ENCODE measurements at places on chromosomes 12 and 14.

DNA sequence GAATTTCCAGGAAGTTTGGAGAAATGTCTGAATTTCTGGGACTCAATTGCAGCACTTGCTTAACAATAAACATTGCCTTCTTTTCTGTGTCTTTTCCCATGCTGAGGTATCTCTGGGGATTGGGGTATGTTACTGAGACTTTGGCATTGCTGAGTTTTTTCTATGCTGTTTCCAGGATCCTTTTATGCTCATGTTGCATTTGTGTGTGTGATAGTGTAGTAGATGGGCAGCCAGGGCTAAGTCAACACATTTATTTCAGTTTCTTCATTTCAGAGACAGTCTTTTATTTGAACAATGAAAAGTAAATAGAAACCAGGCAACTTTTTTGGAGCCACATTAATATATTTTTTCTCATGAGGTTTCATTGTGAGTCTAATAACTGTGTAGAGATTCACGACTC lies 1160.3 kb upstream of the TMEM132C start:
- no peak for DNase-seq

DNA sequence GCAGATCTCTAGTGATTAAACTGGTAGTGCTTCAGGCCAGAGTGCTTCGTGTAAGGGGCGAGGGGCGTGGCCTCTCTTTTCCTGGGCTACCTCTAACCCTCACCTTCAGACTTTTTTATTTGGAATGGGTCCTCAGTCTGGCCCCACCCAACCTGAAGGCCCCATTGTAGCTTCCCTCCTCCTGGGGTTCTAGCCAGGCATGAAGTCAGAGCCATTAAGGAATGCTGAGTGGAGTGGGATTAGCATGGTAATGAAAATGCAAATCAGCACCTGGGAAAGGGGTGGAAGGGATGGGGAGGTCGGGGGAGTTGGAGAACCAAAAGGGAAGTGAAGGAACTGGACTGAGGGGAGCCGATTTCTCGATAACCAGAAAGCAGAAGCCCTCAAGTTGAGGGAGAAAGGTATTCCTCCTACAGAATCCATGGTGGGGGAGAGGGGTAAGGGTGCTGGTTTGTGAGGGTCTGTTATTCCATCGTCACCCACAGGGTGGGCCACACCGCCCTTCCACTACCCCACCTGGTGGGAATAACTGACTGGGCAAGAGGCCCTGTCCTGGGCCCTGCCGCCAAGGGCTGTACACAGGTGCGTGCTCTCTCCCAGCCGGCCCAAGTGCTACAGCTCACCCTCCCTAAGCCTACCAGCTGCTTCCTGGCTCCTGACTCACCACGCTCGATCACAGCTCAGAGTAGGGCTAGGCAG lies 14.1 kb downstream of the ZFHX2 start:
- DNase-seq = no peak

DNA sequence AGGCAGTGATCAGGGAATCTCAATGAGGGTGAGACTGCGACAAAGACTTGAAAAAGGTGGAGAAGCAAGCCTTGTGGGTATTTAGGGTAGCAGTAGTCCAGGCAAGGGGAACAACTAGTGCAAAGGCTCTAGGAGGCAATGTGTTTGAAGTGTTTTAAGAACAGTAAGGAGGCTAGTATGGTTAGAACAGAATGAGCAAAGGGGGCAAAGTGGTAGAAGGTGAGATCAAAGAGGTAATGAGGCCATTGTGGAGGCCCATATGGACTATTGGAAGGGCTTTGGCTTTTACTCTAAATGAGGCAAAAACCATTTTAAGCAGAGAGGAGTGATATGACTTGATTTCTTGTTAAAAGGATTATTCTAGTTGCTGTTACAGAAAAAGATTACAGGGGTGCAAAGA lies 16.8 kb downstream of the HIF1A start:
- no peak for DNase-seq

DNA sequence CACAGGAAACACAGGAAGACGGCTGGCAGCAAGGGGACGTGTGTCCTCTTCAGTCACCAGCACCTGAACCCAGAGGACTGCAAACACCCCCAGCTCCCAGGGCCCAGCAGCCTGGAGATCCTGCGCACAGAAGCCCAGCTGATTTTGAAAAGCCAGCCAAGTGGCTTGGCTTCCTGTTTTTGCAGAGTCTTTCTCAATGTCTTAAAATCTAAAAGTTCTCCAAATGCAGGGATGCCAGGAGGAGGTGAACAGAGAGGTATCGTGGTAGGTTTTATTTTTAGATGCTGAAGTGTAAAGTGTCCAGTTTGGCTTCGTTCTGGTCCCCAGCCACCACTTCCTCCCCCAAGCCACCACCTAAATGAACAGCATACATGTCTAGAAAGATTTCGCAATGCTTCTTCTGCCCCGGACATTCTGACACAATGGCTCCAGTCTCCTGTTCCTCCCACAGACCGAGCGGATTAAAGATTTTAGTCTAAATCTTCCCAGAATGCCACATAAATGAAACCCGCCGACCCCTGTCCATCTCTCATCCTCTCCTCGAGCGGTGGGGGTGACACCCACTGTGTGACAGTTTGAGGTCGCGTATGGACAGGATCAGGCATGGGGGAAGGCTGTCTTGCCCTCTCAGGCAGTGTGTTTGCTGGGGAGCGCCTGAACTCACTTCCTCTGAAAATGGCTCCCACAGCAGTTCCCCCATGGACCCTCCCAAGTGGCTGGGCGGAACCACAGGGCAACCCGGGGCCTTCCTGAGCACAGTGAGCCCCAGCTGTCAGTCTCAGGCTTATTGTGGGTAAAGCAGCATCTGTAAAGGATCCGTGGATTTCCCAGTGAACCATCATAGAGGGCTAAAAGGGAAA lies 41.6 kb downstream of the ITPK1 start:
- DNase-seq = no peak

- no peak for DNase-seq
Observed at GRCh38 chr14:91714805-91715204, 17.1 kb downstream of the CATSPERB start.

DNA sequence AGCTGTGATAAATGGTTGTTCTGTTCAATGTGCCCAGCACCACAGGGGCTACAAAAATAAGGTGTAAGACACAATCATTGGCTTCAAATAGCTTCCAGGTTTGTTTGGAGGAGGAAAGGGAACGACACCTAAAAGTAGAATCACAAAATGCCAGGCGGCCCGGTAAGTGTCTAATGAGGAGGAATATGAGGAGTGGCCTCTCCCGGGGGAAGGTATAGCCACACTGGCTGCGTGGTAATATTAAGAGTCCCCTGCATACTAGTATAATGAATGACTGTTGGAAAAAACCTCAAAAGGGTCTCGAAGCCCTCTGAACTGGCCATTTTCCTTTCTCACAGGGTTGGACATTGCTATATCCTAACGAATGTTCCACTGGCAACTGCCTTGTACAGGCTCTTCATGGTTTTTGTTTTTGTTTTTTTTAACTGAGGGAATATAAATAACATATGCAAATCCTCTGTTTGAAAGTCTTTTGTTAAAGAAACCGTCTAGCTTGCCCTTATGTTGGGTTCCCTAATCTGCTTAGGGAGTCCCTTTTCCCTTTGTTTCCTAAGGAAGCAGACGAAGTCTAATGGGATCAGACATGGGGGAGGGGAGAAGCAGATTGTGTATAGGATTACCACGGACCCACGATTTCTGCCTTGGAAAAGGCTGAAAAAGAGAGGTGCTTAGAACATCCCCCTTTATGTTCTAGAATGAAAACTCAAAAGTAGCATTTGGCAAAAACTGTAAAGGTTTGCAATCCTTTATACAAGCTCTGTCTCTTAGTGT lies 4.2 kb downstream of the CCDC60 start:
- no peak for DNase-seq

DNA sequence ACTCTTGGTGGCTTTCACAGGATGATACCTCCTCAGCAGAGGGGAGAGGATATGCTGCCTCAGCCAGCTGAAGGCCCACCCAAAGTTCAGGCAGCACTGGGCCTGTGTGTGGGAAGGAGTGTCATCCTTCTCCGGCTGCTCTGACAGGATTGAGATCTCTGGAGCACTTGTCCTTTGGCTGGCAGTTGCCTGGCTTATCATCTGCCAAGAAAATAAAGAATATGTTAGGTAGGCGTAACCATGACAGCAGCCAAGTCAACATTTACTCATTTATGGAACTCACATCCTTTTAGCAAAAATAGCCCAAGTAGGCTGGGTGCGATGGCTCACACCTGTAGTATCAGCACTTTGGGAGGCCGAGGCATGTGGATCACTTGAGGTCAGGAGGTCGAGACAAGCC lies 68.5 kb downstream of the PPFIBP1 start:
- no peak for DNase-seq

GRCh38 chr14:101175731-101176534 lies 272.4 kb upstream of the RTL1 start:
- DNase-seq = no peak

- no peak for DNase-seq
Observed at GRCh38 chr12:125882141-125882540, 816.9 kb downstream of the AACS start.

DNA sequence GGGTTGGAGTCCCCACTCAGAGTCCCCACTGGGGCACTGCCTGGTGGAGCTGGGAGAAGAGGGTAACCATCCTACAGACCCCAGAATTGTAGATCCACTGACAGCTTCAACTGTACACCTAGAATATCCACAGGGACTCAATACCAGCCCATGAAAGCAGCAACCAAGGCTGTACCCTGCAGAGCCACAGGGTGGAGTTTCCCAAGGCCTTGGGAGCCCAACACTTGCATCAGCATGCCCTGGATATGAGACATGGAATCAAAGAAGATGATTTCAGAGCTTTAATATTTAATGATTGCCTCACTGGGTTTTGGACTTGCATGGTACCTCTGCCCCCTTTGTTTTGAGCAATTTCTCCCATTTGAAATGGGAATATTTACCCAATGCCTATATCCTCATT lies 80.4 kb downstream of the RASSF9 start:
- no peak for DNase-seq

GRCh38 chr12:9732921-9733461 lies at the start of gene CLECL1:
Gene CLECL1 (minus strand): TSS chr12:9733097.
- no peak for DNase-seq

GRCh38 chr14:104778694-104779331 lies 16.7 kb downstream of the AKT1 start:
- no peak for DNase-seq

- no peak for DNase-seq
Observed at GRCh38 chr14:77155083-77155482, 13.5 kb upstream of the ZDHHC22 start.

- DNase-seq = no peak
Observed at GRCh38 chr14:59482541-59483331, 1.5 kb downstream of the L3HYPDH start.

DNA sequence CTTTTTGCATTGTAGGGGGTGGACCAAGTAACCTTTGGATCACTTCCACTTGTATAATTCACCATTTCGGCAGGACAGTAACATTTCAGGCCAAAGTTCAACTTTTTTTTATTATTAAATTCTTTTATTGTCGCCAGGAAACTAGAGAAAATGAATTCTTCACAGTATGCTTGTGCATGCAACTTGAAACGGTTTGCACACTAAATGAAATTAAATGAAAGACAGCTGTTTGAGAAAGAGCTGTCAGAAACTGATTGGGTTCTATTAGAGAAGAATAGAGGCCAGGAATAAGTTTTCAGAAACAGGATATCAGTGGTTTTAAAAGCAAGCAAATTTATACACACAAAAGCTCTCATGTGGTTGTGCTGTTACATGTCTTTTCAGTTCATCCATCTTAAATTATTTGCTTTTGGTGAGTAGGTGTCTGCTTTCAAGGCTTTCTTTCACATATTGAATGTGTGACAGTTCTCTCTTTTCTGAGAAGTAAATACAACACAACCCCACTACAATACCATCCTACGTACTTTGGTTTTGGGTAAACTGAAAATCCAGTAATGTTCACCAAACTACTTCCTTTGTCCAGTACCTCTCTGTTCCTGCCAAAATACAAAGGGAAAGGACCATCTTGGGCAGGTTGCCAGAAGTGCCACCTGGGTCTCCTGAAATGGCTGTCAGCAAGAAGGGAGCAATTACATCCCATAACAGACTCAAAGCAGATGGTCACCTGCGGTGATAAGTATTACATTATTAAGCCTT lies 291.7 kb downstream of the RAD51B start:
- DNase-seq = no peak

DNA sequence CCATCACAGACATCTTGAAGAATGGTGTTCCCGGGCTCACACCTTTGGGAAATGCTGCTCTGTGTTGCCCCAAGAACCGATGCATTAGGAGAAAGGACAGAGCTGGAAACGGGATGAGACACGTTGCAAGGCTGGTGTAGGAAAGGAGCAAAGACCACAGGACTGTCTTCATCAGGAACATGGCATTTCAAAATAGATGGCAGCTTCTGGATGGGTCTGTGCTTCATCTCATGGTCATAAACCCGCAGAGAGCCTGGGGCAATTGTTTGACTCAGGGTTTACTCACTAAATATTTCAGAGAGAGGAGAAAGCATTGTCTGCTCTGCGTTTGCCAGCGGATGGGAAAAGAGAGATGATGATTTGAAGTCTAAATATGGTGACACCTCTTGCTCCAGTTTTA lies 76.3 kb downstream of the CACNA1C start:
- no peak for DNase-seq

- no peak for DNase-seq
Observed at GRCh38 chr14:25788252-25788651, 738.3 kb upstream of the STXBP6 start.

GRCh38 chr14:56124327-56124726 lies 6.1 kb downstream of the PELI2 start:
- DNase-seq = no peak

- peak; percentile 80 for DNase-seq
Observed at GRCh38 chr12:47753021-47754001, 5.4 kb downstream of the RAPGEF3 start.

DNA sequence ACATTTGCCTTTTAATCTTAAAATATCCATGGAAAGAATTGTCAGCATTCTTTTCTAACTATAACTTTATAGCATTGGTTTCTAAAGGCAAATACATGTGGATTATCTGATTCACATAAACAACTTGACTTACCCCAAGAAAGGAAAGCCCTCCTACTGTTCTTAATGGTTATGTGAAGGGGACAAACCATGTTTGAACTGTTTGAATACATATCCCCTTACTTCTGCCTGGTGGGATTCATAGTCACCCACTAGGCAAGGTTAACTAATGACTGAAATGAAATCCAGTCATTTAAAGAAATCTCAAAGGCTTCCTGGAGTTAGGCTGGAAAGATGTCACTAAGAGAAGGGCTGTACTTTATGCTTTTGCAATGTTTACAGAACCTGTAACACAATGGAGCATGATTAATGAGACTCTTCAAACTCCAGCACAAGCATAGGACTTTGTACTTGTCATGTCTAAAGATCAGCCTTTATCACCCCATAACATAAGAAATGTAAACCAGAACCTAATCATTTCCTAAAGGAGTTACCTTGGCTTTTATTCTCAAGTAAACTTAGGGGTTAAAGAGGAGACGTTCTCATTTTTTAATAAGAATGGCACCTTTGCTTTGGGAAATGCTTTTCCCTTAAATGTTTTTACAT lies 10.2 kb upstream of the FLRT2 start:
- DNase-seq = no peak

GRCh38 chr14:31206536-31207286 lies 882 bp downstream of the HECTD1 start:
- no peak for DNase-seq
